ENCODE measurements at places on chromosomes 11 and 22. TPM values are rescaled to one million over a fixed set of nuclear protein-coding genes. Genes with fewer than 3 reads are reported as not detected.

- DNase-seq, result no peak
These were observed 14.7 kb downstream of the LAYN start for GRCh38 chr11:111555255-111555654.

DNA sequence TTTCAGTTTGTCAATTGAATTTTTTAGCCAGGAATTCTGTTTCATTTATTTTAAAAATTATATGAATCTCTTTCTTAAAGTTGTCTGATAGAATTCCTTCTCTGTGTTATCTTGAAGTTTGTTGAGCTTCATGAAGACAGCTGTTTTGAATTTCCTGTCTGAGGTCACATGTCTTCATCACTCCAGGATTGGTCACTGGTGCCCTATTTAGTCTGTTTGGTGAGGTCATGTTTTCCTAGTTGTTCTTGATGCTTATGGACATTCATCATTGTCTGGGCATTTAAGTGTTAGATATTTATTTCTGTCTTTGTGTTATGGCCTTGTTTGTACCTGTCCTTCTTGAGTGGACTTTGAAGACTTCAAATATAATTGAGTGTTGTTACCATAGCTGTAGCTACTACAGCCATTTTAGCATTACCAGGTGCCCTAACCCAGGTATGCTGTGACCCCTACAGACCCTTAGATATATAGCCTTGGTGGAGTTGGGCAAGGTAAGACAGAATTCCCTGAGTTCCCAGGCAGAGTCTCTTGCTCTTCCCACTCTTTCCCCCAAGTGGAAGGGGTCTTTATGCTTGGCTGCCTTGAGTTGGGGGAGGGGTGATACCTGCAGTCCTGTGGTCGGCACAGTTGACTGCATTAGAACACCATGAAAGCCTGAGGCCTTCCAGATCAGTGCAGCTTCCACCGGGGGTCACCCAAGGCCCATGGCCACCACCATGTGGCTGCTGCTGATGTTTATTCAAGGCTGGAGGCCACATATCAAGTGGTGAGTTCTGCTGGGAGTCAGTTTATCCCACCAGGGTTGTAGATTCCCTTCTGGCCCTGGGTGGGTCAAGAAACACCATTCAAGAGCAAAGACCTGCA is 229.6 kb downstream of the DYNC2H1 start:
- no peak for DNase-seq

DNA sequence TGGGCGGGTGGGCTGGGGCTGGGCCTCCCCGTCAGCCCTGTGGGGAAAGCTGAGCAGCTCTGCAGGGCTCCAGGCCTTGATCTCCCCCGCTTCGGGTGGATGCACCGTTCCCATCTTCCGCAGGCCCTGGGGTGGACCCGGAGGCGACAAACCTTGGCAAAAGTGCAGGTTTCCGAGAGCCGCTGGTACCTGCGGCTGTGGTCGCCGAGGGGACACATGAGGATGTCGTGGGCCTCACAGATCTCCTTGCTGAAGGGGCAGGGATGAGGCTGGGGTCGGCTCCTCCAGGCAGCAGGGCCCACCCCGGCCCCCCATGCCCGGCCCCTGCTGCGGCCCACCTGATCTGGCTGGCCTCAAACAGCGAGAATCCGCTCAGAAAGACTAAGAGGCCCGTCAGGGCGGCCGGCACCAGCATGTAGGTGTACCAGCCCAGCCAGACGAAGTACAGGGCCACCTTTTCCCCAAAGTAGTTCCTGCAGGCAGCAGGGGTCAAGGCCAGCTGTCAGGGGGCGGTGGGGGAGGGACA is 11.8 kb downstream of the ANO9 start:
- peak; percentile 57 for DNase-seq

DNA sequence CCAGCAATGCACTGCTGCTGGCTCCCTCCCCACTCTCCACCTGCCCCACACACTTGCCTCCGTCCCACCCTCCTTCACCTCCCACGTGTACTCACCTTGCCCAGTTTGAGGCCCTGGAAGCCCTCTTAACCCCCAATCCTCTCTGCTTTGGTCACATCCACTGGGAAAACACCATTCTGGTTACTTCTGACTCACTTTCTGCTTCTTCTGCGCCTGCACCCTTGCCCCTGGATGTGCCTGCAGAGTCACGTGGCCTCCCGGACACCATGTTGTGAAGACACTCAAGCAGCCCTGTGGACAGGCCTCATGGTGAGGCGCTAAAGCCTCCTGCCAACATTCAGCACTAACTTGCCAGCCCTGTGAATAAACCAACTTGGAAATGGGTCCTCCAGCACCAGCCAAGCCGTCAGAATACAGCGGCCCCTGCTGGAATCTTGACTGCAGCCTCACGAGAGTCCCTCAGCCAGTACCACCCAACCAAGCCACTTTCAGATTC is 2.6 kb upstream of the NAALADL1 start:
- DNase-seq, result no peak

DNA sequence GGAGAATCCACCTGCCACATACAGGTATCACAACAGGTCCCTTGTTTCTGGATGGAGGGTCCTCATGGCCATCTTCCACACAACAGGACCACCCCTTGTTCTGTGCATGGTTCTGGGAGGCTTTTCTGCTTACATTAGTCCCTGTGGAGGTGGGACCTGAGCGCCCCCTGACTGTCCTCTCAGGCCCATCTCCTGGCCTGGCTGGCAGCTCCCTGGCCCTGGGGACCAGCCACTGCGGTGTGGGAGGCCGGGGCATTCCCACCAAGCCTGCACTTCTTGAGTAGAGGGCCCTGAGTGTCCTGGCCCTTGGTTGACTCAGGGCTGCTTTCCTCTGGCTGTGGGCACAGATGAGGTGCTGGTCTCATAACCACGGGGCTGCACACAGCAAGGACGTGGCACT is 5.0 kb downstream of the COX8A start:
- DNase-seq, result no peak

GRCh38 chr22:44107340-44107739 is 73.4 kb upstream of the PARVG start:
- DNase-seq, result no peak

DNA sequence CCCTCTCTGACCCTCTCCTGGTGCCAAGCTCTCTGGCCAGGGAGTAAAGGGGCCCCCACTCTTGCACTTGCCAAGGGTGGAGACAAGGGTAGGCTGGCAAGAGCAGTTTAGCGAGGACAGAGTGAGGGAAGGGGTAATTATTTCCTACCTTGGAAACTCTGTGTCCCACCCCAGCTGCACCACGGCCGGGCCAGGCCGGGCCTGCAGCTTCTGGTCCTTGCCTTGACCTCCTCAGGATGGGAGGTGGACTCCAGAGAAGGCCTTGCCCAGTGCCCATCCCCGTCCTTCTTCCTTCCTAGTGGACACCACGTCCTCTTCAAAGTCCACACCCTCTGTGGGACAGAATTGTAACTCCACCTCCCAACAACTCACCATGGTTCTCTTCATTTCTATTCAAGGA is 18.4 kb upstream of the OSBPL5 start:
- DNase-seq, result peak; percentile 31

DNA sequence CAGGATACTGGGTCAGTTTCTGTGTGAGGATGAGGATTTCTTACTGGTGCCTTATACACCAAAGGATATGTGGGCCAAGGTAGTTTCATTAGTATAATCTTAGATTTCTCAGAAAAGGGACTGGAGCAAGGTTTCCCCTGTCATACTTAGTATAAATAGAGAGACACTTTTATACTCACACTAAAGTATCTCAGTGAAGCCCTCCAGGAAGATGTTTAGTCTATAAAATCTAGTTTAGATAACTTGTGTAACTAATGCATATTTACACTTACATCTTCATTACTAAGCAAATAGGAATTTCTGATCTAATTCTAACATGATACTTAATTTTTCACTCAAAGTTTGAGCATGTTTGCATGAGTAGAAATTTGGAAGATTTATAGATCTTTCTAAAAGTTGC is 11.1 kb downstream of the EMSY start:
- no peak for DNase-seq

DNA sequence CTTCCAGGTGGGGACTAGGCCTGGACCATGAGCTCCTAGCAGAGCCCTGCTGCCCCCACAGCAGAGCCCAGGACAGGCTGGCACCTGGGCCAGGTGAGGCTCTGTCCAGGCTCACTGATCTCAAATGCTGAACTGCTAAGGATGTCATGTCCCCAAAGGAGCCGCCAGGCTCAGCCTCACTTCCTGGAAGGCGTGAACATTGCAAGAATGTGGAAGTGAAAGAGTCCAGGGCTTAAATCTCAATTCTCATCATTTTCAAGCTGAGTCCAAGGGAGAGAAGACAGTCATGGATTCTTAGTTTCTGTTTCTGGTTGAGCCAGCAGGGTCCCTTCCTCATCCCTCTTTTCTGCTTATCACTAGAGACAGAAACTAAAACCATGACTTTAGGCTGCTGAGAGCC is 5.0 kb downstream of the ASCL2 start:
- no peak for DNase-seq

GRCh38 chr11:130726234-130727037 is 189.8 kb downstream of the SNX19 start:
- no peak for DNase-seq

GRCh38 chr22:30357236-30357570 is 396 bp downstream of the CCDC157 start:
- DNase-seq, result no peak

- no peak for DNase-seq
These were observed 11.4 kb downstream of the MPEG1 start for GRCh38 chr11:59201353-59201752.

DNA sequence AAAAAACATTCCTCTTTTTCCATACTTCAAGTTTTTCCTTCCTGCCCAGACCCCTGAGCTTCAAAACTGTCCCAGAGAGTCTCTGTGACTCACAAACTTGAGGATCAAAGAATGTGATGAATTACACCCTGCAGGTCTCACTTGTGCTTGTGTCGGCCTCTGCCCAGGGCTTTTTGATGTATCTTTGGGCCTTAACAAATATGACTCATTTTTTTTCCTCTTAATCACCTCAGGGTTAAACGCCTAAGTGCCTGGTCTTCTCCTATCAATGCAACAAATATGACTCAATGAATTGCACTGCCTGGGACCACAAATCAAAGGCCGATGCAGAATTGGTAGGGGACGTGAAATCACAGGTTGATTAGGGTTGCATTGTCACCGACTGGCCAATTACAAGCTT is 267.7 kb downstream of the LARGE1 start:
- no peak for DNase-seq

GRCh38 chr22:26898946-26899605 is 241.7 kb downstream of the MIAT start:
- DNase-seq, result no peak

DNA sequence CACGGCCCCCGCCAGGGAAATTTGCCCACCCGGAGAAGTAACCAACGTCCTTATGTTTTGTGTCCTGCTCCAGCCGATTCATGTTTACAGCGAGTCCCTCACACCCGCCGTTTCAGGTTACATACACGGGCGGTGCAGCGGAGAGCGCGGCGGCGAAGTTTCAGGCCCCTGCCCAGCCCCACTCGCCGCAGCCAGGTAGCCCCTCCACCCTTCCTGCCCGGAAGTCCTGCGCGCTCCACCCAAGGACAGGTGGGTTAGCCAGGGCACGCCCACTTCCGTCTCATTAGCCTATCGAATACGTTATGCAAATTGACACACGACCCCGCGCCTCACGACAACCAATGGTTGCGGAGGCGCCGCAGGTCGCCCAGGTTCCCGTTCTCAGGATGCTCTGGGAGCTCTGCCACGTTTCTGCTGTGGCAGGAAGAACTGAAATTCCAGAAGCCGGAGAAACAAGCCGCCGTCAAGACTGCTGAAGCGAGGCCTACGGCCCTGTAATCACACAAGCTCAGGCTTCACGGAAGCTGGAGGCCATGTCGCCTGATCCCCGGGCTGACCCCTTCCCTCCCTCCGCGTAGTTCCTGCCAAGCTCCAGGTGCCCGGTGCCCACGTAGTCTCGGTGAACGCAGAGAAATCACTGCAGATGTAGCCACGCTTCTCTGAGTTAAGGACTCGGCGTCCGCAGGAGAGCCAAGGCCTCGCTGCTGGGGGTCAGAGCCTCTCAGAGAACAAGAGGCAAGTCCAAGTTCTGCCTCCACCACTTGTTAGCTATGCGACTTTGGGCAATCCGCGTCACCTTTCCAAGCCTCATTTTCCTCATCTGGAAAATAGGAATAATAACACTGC is 22.4 kb upstream of the MYH9 start:
- DNase-seq, result peak; percentile 80

DNA sequence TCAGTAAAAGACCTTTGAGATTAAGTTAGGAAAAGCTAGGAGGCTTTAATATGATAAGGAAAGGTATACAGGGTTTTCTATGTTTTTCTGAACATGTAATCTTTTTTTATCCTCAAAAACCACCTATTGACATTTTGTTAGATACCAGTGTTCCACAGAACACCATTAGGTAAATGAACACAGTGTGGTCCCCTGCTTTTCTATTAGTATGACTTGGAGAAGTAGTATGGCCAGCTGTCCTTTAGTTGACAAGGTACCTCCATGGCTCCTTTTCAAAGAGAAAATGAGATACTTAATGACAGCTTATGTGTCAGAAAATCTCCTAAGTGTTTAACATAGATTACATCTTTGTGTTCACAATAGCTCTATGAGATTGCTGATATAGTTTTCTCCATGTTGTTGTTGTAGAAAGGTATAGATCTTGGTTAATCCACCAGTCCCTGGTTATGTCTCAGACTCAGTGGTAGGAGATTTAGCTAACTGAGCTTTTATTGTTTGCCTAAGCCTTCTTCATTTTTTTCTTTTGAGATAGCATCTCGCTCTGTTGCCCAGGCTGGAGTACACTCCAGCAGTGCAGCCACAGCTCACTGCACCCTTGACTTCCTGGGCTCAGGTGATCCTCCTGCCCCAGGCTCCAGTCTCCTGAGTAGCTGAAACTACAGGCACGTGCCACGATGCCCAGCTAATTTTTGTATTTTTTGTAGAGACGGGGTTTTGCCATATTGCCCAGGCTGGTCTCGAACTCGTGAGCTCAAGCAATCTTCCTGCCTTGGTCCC is 46.0 kb downstream of the STIM1 start:
- no peak for DNase-seq

- no peak for DNase-seq
These were observed 28.3 kb downstream of the SNU13 start for GRCh38 chr22:41660416-41660815.

DNA sequence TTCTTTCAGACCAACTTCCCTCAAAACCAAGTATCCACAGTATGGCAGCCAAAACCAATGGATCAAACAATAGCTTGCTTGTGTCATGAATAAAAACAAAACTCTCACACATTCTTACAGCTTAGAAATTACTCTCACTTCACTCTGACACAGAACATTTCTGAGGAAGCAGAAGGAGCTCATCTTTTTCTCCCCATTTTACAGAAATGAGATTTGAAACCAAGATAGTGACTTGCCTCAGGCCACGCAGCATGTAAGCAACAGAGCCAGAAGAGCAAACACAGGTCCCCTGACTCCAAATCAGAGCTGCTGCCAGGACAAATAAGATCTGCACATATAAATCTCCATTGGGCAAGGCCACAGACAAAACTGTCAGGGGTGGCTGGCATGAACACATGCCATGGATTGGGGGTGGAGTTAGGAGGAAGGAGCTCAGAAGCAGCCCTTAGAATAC is 64.8 kb downstream of the RAB30 start:
- no peak for DNase-seq

The TMEM121B gene
- 0.31 TPM for total RNA-seq

The SCUBE1 gene
- 0.14 TPM for total RNA-seq

The LRRC55 gene
- total RNA-seq, result not detected

The MYEOV gene
- not detected for total RNA-seq

The KCNE3 gene
- 0.10 TPM for total RNA-seq

The CABP7 gene
- 0.07 TPM for total RNA-seq

The GAL3ST3 gene
- not detected for total RNA-seq

The MUC6 gene
- not detected for total RNA-seq

The OR6T1 gene
- not detected for total RNA-seq

The OR5P2 gene
- not detected for total RNA-seq

The MS4A3 gene
- 0.50 TPM for total RNA-seq

The OR8G1 gene
- total RNA-seq, result not detected

The CHADL gene
- 0.40 TPM for total RNA-seq

The CATSPER1 gene
- total RNA-seq, result 8.8 TPM

All from natural killer cell treated with Interleukin-12 subunit alpha and Interleukin-12 subunit beta and Interleukin-15 and Interleukin-18, amount 100 ng/mL, for 72 hours (primary cell).